ENCODE measurements at places on chromosomes 1 and 21. TPM values are rescaled to one million over a fixed set of nuclear protein-coding genes. Genes with fewer than 3 reads are reported as not detected.

GRCh38 chr1:201888282-201889089 lies at the start of gene SHISA4:
SHISA4 (plus strand) TSS chr1:201888898; CDS start chr1:201888995, 97 bp downstream.
- H3K27me3 ChIP-seq = peaks cover 46% of the 10 kb centered on the region
- peak within 1 kb of the TSS; percentile 69 for H3K4me3 ChIP-seq
- no peaks in the 10 kb centered on the region for H3K36me3 ChIP-seq
- peaks cover 34% of the 10 kb centered on the region for H3K4me1 ChIP-seq

- DNase-seq = no peak
- peaks cover 28% of the 10 kb centered on the region for H3K4me1 ChIP-seq
- H3K4me3 ChIP-seq = no peak overlapping the region
- H3K36me3 ChIP-seq = peaks cover 21% of the 10 kb centered on the region
- H3K27ac ChIP-seq = peak overlapping the region; percentile 51
These were observed 24.4 kb downstream of the PLXNA2 start for GRCh38 chr1:208219659-208220282.

DNA sequence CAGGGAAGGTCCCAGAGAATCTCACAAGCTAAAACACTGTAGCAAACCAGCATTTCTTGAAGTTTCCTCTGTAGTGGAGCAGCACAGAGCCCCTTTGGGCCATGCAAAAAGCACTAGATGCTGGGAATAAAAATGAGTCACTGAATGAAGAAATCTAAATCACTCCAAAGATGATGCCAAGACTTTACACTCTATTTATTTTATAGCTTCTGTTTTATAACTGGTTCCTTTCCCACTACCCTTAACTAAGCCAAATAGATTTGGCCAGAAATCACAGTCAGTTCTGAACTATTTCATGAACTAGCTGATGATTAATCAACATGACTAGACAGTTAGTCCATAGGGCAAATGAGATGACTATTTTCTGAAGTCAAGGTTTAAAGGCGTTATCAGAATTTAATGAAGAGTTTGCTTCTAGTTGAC lies 89.5 kb downstream of the SCMH1 start:
- H3K4me1 ChIP-seq = peaks cover 7% of the 10 kb centered on the region
- H3K27ac ChIP-seq = peak overlapping the region; percentile 15
- no peaks in the 10 kb centered on the region for H3K27me3 ChIP-seq
- H3K4me3 ChIP-seq = no peak overlapping the region
- DNase-seq = peak; percentile 73
- H3K36me3 ChIP-seq = peaks cover 10% of the 10 kb centered on the region

DNA sequence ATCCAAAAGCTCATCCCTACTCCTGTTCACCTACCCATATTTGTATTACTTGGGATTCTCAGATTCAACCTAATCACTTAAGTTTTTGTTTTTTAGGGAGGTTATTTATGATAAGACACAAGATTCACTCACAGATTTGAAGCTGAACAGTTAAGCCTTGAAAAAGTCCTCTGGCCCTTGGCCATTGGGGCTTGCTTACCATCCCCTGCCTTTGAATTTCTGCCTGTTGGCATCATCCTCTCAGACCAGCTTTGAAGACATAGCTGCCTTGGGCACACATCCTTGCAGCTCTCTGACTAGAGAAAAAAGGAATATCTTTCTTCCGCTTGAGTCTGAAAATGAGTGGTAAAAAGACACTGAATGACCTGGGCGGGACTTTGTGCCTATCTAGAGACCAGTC lies 41.8 kb upstream of the RALGPS2 start:
- DNase-seq = no peak
- no peak overlapping the region for H3K4me3 ChIP-seq
- no peaks in the 10 kb centered on the region for H3K4me1 ChIP-seq
- no peaks in the 10 kb centered on the region for H3K27me3 ChIP-seq
- H3K27ac ChIP-seq = no peak overlapping the region

GRCh38 chr1:42946120-42946898 lies 12.4 kb downstream of the SLC2A1 start:
- no peaks in the 10 kb centered on the region for H3K36me3 ChIP-seq
- peaks cover 51% of the 10 kb centered on the region for H3K4me1 ChIP-seq
- no peak overlapping the region for H3K4me3 ChIP-seq
- no peaks in the 10 kb centered on the region for H3K27me3 ChIP-seq

DNA sequence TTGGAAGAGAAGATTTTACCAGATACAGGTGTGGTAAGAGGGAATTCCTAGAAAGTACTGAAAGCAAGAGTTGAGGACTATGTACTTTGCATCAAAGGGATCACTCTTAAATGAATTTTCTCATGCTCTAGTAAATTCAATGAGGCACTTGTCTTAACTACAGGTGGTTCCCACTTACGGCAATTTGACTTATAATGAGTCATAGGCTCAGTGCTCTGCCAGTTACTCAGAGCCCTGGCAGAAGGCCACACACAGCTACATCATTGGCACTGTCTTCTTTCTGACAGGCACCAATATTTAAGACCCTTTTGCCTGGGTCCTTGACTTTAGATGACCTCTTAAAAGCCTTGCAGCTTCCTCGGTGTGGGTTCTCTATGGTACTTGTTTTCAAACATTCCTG lies 15.9 kb upstream of the ADAMTS5 start:
- no peak overlapping the region for H3K27ac ChIP-seq
- H3K4me3 ChIP-seq = no peak overlapping the region
- DNase-seq = no peak
- H3K27me3 ChIP-seq = no peaks in the 10 kb centered on the region
- no peaks in the 10 kb centered on the region for H3K4me1 ChIP-seq
- H3K36me3 ChIP-seq = no peaks in the 10 kb centered on the region

DNA sequence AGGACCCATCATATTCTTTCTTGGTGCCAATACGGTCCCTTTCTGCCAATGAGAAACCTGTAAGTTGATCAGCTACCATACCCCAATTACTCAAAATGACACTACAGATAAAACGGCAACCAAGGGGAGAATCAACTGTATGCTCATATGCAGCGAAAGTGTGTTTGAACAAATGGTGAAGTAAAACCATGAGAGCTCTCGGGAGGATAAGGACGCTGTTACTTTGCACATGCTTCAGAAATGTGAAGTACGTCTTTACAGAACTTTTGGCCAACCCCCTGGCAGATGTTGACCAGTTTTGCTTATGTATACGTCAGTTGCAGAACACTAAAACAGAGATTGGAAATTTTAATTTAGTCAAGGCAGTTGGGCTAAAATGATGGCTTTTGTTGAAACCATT lies 79.6 kb downstream of the PROX1 start:
- no peak overlapping the region for H3K27ac ChIP-seq
- no peak for DNase-seq
- H3K4me3 ChIP-seq = no peak overlapping the region
- no peaks in the 10 kb centered on the region for H3K36me3 ChIP-seq

GRCh38 chr1:240687820-240688219 lies 75.9 kb upstream of the GREM2 start:
- H3K4me3 ChIP-seq = no peak overlapping the region
- no peak for DNase-seq
- H3K4me1 ChIP-seq = no peaks in the 10 kb centered on the region

- H3K4me3 ChIP-seq = no peak overlapping the region
- H3K27ac ChIP-seq = no peak overlapping the region
- no peak for DNase-seq
- H3K4me1 ChIP-seq = no peaks in the 10 kb centered on the region
- H3K36me3 ChIP-seq = no peaks in the 10 kb centered on the region
These were observed 62.5 kb upstream of the AJAP1 start for GRCh38 chr1:4591926-4592325.

- no peaks in the 10 kb centered on the region for H3K4me1 ChIP-seq
- no peaks in the 10 kb centered on the region for H3K36me3 ChIP-seq
- H3K27me3 ChIP-seq = no peaks in the 10 kb centered on the region
- no peak overlapping the region for H3K27ac ChIP-seq
- H3K4me3 ChIP-seq = no peak overlapping the region
These were observed 229.9 kb downstream of the TTLL7 start for GRCh38 chr1:83769072-83769471.

DNA sequence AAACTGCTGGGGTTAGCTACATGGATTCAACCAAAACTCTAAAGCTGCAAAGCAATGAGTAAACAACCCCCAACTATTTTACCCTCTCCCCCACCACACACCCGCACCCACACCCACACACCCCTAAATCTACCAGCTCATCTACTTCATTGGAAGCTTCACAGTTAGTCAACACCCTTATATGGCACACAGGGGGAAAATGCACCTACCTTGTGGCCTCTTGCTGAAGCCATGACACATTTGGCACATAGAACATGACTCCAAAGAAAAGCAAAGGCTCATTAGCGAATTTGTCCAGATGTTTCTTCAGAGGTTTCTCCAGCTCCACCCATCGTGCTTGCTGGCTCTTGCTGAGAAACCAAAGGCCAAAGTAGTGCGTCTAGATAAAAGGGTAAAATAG lies 99.8 kb downstream of the PTPN14 start:
- DNase-seq = no peak
- no peak overlapping the region for H3K27ac ChIP-seq
- H3K4me1 ChIP-seq = peaks cover 11% of the 10 kb centered on the region
- H3K36me3 ChIP-seq = no peaks in the 10 kb centered on the region

DNA sequence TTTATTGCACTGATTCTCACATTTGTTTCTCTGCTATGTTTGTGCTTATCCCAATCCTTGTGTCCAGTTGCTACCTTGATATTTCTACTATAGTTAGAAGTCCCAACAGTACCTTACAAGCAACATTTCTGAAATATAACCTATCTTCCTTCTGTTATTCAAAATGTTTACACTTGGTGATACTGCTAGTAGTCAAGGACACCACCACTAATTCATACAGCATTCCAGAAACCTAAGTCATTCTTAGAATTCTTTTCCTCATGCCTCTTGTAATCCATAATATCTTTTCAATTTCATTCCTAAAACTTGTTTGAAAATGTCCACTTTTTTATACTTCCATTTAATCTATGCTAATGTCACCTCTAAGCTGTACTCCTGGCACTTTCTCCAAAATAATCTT lies 2132.1 kb downstream of the NCAM2 start:
- H3K27ac ChIP-seq = no peak overlapping the region
- no peak overlapping the region for H3K4me3 ChIP-seq
- H3K4me1 ChIP-seq = no peaks in the 10 kb centered on the region
- DNase-seq = no peak

GRCh38 chr1:39131940-39132339 lies 72.6 kb upstream of the MACF1 start:
- no peak for DNase-seq
- no peaks in the 10 kb centered on the region for H3K36me3 ChIP-seq
- no peak overlapping the region for H3K4me3 ChIP-seq
- peak overlapping the region; percentile 86 for H3K27ac ChIP-seq
- H3K27me3 ChIP-seq = no peaks in the 10 kb centered on the region
- H3K4me1 ChIP-seq = peaks cover 80% of the 10 kb centered on the region

- H3K36me3 ChIP-seq = no peaks in the 10 kb centered on the region
- no peak overlapping the region for H3K4me3 ChIP-seq
- no peak for DNase-seq
- no peaks in the 10 kb centered on the region for H3K4me1 ChIP-seq
- no peaks in the 10 kb centered on the region for H3K27me3 ChIP-seq
- no peak overlapping the region for H3K27ac ChIP-seq
These were observed 16.6 kb downstream of the DDAH1 start for GRCh38 chr1:85448358-85448757.

DNA sequence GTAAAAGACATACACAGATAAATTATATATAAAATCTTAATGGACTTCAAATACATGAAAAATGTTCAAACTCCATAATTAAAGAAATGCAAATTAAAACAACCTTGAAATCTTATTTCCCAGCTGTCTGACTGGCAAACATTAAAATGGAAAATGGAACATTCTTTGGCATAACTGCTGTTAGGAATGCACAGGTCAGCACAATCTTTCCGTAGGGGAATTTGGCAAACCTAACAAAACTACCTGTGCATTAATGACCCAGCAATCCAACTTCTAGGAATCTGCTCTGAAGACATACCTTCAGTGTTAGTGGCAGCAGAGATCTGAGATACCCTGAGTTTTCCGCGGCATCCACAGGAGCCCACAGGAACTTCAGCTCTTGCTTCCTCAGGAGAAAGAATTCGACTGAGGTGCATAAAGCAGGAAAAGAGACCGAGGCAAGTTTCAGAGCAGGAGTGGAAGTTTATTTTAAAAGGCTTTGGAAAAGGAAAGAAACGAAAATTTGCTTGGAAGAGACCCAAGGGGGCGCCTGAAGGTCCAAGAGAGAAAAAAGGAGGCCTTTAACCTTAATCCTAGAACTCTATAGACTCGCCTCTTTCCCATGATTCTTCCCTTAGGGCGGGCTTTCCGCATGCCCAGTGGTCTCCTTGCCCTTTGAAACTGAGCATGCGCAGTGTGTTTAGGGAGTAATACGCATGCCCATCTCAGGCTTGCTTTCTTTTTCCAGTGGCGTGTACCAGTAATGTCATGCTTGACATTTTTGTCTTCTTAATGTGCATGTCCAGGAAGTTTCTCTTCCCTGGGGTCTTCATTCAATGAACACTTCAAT lies 24.8 kb downstream of the LYPD8 start:
- no peaks in the 10 kb centered on the region for H3K27me3 ChIP-seq
- H3K27ac ChIP-seq = no peak overlapping the region
- H3K36me3 ChIP-seq = no peaks in the 10 kb centered on the region
- no peak overlapping the region for H3K4me3 ChIP-seq
- DNase-seq = no peak

DNA sequence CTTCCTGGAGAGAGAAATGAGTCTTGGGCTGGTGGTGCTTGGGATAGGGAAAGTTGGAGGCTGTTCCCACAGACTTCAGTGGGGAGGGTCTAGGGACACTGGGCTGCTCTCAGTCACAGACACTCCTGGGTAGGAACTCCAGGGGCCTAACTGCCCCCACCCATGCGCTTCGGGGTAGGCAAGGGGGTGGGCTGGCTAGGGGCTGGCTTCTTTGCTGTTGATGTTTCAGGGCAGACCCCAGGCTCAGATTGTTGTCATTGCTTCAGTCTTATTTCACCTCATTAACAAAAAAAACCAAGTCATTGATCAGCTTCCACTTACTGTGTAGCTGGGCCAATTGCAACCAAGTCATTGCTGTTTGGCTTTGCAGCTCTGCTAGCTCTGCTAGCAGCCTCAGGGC lies 160.1 kb upstream of the CSF3R start:
- no peak for DNase-seq
- H3K4me1 ChIP-seq = no peaks in the 10 kb centered on the region
- no peak overlapping the region for H3K27ac ChIP-seq
- peaks cover 20% of the 10 kb centered on the region for H3K27me3 ChIP-seq

GRCh38 chr1:100461222-100461621 lies 76.7 kb upstream of the GPR88 start:
- no peak overlapping the region for H3K27ac ChIP-seq
- H3K4me1 ChIP-seq = peaks cover 17% of the 10 kb centered on the region
- no peak overlapping the region for H3K4me3 ChIP-seq
- peaks cover 17% of the 10 kb centered on the region for H3K36me3 ChIP-seq
- H3K27me3 ChIP-seq = no peaks in the 10 kb centered on the region
- peak; percentile 51 for DNase-seq

GRCh38 chr1:235015291-235015985 lies 113.2 kb downstream of the TOMM20 start:
- no peaks in the 10 kb centered on the region for H3K36me3 ChIP-seq
- no peak overlapping the region for H3K27ac ChIP-seq
- no peak overlapping the region for H3K4me3 ChIP-seq

Gene ESPN
- 3.7 TPM for total RNA-seq

Gene FCRL5
- 1.1 TPM for total RNA-seq

Gene S100A7A
- not detected for total RNA-seq

Gene OR2AK2
- not detected for total RNA-seq

Gene GNG12
- total RNA-seq = 71.9 TPM

Gene LAPTM5
- total RNA-seq = 185 TPM

Gene CD101
- total RNA-seq = 2.7 TPM

Gene KLHDC7A
- total RNA-seq = 1.7 TPM

Gene CTXND2
- not detected for total RNA-seq

Data from left lung (tissue), 14 donors.